Esophagus squamous epithelium (tissue), 5 donors: ENCODE measurements at places on chromosomes 4 and X.

- DNase-seq: no peak
Observed at GRCh38 chr4:1522606-1523005, 116.4 kb upstream of the NKX1-1 start.

DNA sequence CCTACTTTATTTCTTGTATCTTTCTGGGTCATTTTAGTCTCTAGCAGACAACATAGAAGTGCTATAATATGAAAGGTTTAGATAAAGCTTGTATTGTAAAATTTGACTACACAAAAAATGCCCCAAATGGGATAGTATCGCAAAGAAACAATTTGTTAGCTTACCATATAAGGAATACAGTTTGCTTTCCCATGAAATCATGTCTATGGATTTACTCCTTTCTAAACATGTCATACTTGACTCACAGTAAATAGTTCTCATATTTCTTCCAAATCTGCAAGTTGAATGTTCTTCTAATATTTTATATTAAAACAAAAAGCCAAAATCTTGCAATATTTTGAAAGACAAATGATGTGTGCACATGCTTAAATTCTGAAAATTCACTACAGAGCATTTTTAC is 103.9 kb downstream of the PPA2 start:
- no peak for DNase-seq

DNA sequence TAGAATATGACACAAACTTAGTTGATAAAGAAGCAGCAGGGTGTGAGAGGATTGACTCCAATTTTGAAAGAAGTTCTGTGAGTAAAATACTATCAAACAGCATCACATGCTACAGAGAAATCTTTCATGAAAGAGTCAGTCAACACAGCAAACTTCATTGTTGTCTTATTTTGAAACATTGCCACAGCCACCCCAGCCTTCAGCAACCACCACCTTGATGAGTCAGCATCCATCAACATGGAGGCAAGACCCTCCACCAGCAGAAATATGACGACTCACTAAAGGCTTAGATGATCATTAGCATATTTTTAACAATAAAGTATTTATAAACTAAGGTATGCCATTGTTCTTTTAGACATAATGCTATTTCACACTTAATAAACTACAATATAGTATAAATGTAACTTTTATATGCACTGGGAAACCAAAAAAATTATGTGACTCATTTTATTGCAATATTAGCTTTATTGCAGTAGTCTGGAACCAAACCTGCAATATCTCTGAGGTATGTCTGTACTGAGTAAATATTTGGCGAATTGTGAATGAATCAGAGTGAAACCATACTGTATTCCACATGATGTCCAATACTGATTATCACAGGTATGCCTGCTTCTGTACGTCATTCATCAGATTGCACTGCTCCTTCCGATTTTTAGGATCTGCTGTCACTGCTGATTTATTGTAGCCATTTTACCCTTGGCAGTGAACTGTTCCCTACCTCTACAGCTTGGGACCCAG is 11.6 kb downstream of the FRMPD4 start:
- no peak for DNase-seq

DNA sequence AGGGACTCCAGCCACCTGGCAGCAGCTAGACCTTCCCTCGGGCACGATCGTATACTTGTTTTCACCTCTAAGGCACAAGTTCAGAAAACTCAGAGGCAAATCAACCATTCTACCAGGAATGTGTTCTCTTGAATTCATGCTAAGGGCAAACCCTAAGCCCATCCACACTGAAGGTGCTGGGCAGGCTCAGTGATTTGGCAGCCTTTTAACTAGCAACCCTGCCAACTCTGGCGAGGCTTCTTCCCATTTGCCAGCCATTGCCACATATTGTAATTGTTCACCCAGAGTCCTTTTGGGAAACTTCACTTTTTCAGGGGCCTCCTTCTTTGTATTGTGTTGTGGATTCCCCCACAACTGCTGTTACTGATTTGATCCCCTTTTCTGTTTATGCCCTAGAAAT is 298.6 kb upstream of the LDB2 start:
- no peak for DNase-seq

- DNase-seq: no peak
Observed at GRCh38 chr4:23766344-23766743, 123.5 kb downstream of the PPARGC1A start.

GRCh38 chrX:100999451-100999850 is 29.9 kb downstream of the ARL13A start:
- no peak for DNase-seq

DNA sequence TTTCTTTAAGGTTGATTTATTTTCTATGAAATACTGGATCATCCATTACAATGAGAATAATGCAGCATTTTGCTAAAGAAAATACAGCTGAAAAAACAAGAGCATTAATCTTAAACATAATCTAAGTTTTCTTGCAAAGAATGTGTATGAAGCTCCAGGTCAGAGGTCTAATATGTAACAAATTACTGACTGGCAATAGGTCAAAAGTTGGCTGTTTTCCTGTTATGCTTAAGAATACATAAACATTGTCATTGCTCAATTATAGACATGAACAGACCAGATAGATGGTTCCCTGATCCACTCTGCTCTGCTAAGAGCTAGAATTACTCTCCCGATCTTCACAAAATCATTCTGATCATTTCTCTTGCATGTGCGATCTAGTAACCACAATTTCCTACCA is 718.6 kb downstream of the PDHA2 start:
- DNase-seq: no peak

- no peak for DNase-seq
Observed at GRCh38 chr4:83599183-83599582, 63.3 kb downstream of the GPAT3 start.

GRCh38 chr4:138045036-138045435 is 197.1 kb downstream of the SLC7A11 start:
- no peak for DNase-seq

DNA sequence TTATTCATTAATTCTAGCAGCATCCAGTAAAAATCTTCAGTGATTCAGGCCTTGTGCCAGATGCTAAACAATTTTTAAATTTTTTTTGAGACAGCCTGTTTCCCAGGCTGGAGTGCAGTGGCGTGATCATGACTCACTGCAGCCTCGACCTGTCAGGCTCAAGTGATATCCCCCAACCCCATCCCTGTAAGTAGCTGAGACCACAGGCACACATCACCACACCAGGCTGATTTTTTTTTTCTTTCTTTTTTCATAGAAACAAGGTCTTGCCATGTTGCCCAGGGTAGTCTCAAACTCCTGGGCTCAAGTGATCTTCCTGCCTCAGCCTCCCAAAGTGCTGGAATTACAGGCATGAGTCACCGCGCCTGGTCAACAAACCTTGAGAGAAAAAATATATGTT is 705.5 kb downstream of the ARAP2 start:
- DNase-seq: no peak

GRCh38 chr4:145219090-145219489 is 38.7 kb upstream of the OTUD4 start:
- DNase-seq: no peak

- peak; percentile 1 for DNase-seq
Observed at GRCh38 chr4:128570387-128570975, 239.0 kb upstream of the JADE1 start.

- DNase-seq: no peak
Observed at GRCh38 chr4:158538911-158539310, 17.2 kb downstream of the RXFP1 start.

GRCh38 chrX:9195199-9195880 is 161.4 kb upstream of the FAM9B start:
- DNase-seq: no peak

DNA sequence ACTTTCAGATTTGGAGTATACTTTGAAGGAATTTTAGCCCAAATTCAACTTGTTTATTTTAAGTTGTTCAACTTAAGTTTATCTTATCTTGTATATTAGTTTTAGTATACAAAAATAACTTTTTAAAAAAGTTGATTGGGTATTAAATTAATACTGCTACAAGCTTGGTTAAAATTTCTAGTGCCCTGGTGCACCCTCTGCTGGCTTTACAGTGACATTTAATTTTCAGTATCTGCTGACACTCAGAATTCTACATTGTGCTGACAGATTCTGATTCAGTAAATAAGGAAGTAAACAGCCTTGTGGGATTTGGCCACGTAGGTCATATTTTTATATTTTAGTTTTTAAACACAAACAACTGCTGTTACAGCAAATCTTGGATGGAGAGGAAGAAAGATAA is 2.9 kb downstream of the EDA start:
- DNase-seq: no peak

DNA sequence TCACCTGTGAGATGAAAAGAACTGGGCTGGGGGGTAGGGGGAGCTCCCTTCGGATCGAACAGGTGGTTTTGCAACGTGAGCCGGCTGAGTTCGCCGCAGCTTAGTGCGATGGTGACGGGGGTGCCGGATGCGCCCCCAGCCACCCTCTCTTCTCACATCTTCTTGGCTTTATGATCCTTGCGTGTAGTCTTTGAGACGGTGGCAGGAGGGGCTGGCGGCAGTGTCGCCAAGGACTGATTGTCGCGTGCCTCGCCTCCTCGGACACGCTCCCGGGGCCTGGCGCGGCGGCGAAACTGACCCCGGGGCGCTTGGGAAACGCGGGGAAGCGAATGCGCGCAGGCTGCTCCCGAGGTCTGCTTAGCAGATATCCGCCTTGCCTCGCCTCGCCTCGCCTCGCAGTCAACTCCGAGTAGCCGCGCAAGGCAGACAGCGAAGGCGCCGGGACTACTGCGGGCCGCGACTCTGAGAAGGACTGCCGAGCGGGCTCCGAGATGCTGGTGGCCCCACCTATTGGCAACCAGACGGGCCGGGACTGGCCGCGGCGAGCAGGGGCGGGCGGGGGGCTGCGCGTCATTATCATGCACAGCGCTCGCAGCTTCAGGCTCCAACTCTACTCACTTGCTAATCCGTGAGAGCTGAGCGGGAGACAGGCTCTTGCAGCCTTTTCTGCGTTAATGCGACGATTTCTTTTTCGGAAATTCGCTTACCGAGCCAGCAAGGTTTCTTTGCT is 1.5 kb downstream of the GRID2 start:
- no peak for DNase-seq

GRCh38 chr4:109671350-109671749 is 31.9 kb downstream of the CASP6 start:
- DNase-seq: no peak

DNA sequence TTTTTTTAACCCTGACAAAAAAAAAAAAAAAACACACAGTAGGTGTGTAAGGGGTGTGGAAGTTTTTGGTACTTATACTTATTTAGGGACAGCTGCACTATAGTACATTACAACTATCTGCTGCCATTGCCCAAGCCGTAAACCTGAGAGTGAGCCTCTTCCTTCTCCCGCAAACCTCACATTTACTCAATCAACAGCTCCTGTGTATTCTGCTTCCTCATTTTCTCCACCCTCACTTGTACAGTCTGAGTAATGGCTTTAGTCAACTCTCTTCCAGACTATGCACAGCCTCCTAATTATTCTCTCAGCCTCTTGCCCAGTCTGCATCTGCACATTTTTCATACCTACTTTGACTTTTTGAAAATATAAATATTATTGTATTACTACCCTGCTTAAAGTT is 362.0 kb downstream of the ADAM29 start:
- DNase-seq: no peak

DNA sequence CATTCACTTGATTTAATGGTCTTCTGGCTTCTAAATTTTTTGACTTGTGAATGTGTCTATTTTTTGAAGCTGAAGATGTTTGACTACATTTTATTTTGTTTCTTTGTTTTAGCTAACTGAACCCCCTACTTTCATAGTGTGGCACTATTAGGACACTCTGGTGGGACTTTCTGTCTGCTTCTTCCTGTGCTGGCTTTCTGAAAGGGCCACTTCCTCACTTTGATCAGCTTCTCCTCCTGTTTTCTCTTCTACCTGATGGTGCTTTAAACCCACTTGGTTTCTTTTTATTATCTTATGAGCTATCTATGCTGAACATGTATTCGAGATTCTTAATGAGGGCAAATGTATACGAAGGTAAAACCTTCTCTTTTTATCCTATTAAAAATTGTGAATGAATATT is 186.1 kb upstream of the CASK start:
- DNase-seq: no peak

DNA sequence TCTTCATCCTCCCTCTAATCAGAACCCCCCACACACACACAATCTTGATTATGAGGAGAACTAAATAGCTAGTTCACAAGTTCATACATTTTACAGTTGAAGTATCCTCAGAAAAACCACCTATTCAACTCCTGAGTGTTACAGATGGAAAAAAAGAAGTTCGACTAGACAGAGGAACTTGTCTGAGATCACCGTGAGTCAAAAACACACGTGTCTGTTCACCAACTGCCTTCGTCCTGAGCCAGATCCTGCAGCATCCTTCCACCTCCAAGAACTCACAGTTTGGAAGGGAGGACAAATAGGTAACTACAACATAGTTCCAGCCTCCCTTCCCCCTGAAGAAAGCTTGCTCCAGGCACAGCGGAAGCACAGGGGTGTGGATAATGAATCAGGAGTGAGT is 19.0 kb upstream of the IRAK1 start:
- no peak for DNase-seq

- DNase-seq: no peak
Observed at GRCh38 chr4:180465364-180465763, 1777.8 kb upstream of the TENM3 start.

DNA sequence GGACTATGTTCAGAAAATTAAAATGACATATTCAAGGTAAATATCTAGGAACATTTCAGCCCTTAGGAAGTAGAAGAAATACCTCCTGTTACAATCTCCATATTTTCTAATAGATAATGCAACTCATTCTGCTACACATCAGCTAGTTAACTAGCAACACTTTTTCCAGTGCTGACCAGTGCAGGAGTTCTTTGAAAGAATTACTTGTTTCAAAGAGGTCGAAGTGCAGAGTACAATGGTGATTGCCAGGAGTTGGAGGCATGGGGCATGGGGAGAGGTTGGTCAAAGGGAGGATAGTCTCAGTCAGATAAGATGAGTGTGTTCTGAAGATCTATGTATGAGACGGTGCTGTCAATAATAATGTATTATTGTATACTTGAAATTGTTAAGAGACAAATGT is 53.1 kb downstream of the MTNR1A start:
- no peak for DNase-seq

DNA sequence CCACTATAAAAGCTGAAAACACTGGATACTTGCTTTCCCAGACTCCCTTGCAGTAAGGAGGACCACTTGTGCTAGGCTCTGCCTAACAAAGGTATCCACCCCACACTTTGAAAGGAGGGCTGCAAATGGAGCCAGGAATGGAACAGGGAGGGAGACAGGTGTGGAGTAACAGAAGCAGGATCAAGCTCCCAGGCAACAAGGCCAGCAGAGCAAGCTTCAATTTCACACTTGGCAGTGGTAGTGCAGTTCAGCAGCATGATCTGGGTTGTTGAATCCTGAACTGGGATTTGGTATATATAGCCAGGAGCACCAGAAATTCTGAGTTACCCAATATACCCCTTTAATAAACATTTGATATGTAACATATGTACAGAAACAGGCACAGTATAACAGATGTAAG is 9.8 kb downstream of the LAMP2 start:
- no peak for DNase-seq
